ENCODE measurements at places on chromosomes 12 and 14.
A peak's percentile ranks its signal among the peaks of the same experiment; 100 is the strongest.

DNA sequence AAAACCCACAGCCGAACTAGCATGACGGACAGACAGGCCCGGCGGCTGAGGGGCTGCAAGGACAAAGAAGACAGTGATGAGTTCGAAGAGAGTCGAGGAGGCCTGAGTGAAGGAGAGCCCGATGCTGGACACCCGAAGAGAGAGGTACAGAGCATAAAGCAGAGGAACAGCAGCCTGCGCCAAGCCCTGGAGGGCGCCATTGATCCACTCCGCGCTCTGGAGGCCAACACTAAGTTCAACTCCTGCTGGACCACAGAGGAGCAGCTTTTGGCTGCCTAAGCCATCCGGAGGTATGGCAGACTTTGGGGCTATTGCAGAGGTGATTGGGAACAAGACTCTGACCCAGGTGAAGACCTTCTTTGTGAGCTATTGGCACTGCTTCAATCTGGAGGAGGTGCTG, 7.8 kb upstream of the PLXNC1 start:
- DNase-seq, result no peak

DNA sequence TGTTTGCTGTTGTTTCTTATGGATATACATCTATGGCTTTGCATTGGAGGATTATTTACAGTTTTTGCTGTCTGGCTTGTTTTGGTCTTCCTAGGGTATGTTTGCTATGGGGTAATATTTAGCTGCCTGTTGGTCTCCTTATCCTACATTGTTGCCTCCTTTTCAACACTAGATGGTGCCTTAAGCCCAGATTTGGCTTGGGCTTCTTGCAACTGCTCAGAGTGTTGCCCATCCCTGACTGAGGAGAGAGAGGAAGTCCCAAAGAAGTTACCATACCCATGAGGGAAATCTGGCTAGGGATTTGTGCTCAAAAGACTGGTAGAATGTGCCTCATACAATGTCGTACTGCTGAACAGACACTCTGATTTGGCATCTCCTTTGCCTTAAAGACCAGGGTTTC, 94.6 kb upstream of the MUCL1 start:
- DNase-seq, result no peak

DNA sequence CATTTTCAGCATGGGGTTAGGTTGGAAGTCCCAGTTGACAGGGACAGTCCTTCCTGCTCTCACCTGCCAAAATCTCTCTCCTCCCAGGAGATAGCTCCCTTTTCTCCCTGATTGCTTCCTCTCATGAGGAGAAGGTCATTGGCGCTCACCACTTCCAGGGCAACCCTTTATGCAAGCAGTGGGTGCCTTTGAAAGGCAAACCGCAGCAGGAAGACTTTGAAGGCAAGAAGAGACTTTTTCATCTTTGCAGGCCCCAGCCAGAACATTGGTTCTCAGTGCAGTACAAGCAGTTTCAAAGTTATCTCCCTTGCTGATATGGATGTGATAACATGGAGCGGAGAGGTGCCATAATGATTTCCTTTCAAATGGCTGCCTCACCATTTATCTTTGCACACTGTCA, 483.0 kb downstream of the DIO2 start:
- no peak for DNase-seq

DNA sequence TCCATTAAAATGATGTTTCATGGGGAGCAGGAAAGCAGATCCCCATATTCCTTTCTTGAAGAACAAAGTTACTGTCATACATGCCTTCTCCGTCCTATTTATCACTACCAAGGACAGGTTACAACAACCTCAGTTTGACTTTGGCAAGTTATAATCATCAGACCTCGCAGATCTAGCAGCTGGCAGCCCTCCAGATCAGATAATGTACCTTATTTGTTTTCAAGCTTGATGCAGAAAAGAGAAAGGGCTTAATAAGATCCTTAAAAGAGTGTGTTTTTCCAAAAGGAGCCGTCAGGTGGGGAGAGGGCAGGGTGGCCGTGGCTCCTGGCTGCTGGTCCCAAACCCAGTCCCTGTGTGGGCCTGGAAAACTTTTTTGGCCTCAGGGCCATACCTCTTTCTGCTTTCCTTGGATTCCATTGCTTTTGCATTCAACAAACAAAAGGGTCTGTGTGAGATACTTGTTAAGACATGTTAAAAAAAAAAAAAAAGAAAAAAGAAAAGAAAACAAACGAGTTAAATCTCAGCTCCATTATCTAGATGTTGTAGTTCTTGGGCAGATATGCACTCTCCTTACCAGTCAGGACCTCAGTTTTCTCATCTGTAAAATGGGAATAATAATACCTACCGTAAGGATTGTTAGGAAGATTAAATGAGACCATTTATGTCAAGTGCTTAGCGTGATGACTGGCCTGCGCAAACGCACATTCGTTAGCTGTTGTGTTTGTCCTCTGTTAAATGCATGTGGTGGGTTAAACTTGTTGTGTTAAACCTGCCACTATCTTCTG, 64.6 kb downstream of the B4GALNT3 start:
- DNase-seq, result peak; percentile 39

DNA sequence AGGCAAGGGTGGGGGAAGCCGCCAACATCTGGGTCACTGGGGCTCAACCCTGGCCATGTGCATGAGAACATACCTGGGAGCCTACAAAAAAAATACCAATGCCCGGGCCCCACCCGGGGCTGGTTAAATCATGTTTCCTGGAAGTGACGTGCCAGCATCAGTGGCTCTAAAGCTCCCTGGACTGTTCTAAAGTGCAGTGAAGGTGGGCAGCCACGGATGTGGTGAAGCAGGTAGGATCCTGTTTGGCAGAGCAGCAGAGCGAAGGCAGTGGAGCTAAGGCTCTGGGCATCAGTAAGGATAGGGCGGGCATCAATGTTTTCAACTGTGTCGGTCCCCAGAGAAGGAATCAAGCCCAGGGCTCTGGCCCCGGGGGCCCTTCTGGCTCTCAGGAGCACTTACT, 525 bp upstream of the GPR68 start:
- DNase-seq, result no peak

- DNase-seq, result peak; percentile 34
Measured at GRCh38 chr12:45732250-45732649, 2.7 kb downstream of the ARID2 start.

- DNase-seq, result no peak
Measured at GRCh38 chr12:68199127-68199526, 26.5 kb downstream of the IL26 start.

- DNase-seq, result no peak
Measured at GRCh38 chr12:82523996-82524395, 162.7 kb upstream of the TMTC2 start.

DNA sequence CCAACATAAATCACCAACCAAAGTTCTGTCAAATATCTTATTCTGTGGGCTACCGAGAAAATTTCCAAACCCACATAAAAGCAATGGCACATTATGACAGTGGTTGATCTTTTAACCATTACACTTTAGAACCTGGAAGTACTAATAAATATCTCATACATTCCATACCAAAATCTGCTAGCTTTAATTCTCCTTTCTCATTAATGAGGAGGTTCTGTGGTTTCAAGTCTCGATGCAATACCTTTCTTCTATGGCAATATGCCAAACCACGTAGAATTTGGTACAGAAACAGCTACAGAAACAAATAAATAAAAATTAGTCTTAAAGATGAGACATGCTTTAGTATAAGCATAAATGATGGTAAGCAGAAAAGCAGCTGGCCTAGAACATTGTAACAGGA, 100.7 kb downstream of the ELK3 start:
- DNase-seq, result peak; percentile 71

- no peak for DNase-seq
Measured at GRCh38 chr14:68783408-68784225, 9.2 kb downstream of the ZFP36L1 start.

- peak; percentile 78 for DNase-seq
Measured at GRCh38 chr12:7995266-7995963, 37.1 kb upstream of the FOXJ2 start.

DNA sequence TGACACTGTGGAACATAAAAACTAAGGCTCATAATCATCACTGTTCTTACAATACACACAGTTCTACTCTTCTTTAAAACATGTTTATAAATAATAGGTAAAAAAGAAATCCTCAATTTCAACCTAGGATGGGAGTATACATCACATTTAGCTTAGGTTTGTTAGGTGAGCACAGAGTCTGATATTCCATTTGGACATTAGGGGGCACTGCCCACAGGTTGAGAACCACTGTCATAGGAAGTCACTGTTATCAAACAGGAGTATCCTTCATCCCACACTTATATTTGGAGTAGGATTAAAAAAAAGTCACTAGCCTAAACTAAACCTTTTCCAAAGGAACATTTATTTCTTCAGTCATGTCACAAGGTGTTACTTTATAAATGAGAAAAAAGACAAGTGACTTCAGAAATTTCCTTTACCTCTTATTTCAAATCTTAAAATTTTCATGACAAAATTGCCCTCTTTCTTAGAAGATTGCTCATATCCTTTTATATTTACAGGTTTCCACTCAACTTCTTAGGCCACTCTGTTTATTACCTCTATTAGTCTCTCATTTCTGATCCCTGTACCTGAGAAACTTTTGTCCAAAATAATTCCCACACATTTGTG, 240.6 kb downstream of the CPNE8 start:
- DNase-seq, result peak; percentile 11

All from astrocyte of the hippocampus (primary cell).